Neural progenitor cell (in vitro differentiated cells): ENCODE measurements at places on chromosomes 4 and X. TPM values are rescaled to one million over a fixed set of nuclear protein-coding genes. Genes with fewer than 3 reads are reported as not detected.
A peak's percentile ranks its signal among the peaks of the same experiment; 100 is the strongest.

DNA sequence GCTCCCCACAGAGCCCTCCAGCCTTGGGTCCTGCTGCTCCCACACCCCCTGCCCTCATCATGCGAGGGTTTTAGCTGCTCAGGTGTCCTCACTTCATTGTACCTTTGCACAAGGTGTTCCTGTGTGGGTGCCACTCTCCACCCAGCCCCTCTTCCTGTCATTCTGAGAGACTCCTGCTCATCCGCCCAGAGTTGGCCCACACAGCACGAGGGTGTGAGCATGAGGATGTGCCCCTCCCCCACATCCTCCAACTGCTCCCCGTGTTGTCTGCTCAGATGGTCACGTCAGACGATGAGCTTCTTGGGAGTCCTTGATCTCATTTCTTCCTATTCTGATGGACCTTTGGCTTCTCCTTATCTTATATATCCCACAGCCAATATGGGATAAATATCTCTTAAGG is 53.2 kb downstream of the HTT-AS start:
- H3K36me3 ChIP-seq, result no peaks in the 10 kb centered on the region
- DNase-seq, result no peak
- H3K27me3 ChIP-seq, result no peaks in the 10 kb centered on the region
- H3K4me1 ChIP-seq, result no peaks in the 10 kb centered on the region
- H3K27ac ChIP-seq, result no peak overlapping the region
- H3K4me3 ChIP-seq, result no peak overlapping the region

GRCh38 chrX:55710701-55711100 is 6.8 kb upstream of the RRAGB start:
- H3K4me1 ChIP-seq, result no peaks in the 10 kb centered on the region
- no peak overlapping the region for H3K27ac ChIP-seq
- H3K36me3 ChIP-seq, result no peaks in the 10 kb centered on the region
- no peaks in the 10 kb centered on the region for H3K27me3 ChIP-seq
- DNase-seq, result no peak
- no peak overlapping the region for H3K4me3 ChIP-seq

Gene BCORL1
- total RNA-seq, result 5.1 and 6.5 TPM in 2 replicates

GRCh38 chr4:174828845-174829701 is at the start of gene GLRA3:
Gene GLRA3 (minus strand): TSS chr4:174829247. CDS start chr4:174828811, 436 bp downstream.
- peaks cover 4% of the 10 kb centered on the region for H3K27me3 ChIP-seq
- DNase-seq, result peak; percentile 98
- H3K4me1 ChIP-seq, result no peaks in the 10 kb centered on the region
- H3K27ac ChIP-seq, result peak within 1 kb of the TSS; percentile 38
- no peaks in the 10 kb centered on the region for H3K36me3 ChIP-seq
- peak within 1 kb of the TSS; percentile 70 for H3K4me3 ChIP-seq

DNA sequence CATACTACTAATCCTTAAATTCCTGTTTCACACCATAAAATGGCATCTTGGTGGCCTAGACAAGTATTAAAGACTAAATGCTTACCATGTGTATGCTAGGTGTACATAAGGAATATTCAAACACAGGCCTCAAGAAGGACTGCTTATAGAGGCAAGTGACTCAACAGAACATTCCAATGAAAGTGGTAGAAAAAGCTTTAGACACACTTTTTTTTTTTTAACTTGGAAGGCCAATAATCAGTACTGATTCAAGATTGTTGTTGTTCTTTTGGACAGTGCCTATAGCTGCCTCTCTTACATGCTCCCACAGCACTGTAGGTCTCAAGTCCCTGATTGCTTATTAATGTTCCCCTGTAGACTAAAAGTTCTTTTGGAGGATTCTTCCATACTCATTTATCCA is 77.6 kb downstream of the FBXL5 start:
- H3K27me3 ChIP-seq, result no peaks in the 10 kb centered on the region
- H3K27ac ChIP-seq, result no peak overlapping the region
- H3K4me3 ChIP-seq, result no peak overlapping the region
- no peaks in the 10 kb centered on the region for H3K36me3 ChIP-seq
- no peaks in the 10 kb centered on the region for H3K4me1 ChIP-seq

DNA sequence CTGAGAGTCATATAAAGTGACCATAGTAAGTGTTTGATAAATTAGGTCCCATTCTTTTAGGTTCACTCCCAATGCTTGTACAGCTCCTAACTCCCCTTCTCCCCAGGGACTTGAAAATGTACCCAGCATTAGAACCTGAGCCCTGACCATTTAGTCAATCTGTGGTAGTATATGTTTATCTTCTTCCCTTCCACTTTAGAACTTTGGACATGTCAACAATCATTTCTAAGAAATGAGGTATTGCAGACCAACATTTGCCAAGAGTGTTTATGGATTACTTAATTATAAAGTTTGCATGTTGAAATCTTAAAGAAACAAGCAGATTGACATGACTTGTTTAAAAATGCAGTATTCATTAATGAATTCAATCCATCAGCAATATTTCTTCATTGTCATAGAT is 26.0 kb downstream of the AFM start:
- H3K27me3 ChIP-seq, result no peaks in the 10 kb centered on the region
- no peak for DNase-seq
- H3K4me1 ChIP-seq, result no peaks in the 10 kb centered on the region
- H3K36me3 ChIP-seq, result no peaks in the 10 kb centered on the region

DNA sequence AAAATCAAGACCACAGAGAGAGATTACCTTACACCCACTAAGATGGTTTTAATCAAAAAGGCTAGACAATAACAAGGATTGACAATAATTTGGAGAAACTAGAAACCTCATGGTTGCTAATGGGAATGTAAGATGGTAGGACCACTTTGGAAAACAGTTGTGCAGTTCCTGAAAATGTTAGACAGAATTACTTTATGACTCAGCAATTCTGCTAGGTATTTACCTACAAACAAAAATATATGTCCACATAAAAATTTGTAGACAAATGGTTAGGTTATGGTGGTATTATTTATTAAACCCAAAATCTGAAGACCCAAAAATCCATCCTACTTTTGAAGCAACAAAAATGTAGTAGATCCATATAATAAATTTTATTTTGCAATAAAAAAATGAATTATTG is 1027.0 kb upstream of the ADGRL3 start:
- H3K4me1 ChIP-seq, result no peaks in the 10 kb centered on the region
- H3K27ac ChIP-seq, result no peak overlapping the region
- no peak for DNase-seq
- no peak overlapping the region for H3K4me3 ChIP-seq
- H3K27me3 ChIP-seq, result no peaks in the 10 kb centered on the region
- no peaks in the 10 kb centered on the region for H3K36me3 ChIP-seq

DNA sequence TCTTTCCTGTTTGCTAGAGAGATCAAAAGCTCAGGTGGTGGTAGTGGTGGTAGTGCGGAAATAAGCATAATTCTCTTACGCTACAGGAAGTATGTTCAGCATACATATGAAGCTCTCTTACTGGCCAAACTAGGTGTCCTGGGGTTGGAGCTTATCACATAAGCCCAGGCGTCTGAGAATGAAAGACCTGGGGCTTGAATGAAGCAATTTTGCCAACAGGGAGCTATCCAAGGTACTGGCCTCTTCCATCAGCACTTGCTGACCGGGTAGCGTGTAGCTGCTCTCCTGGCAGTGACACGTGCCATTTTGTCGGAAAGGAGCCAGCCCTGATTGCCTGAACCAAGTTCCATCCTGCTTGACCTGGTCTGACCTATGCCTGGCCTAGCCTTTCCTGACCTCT is 65.9 kb upstream of the HPF1 start:
- DNase-seq, result peak; percentile 87
- H3K4me3 ChIP-seq, result no peak overlapping the region
- no peak overlapping the region for H3K27ac ChIP-seq
- H3K36me3 ChIP-seq, result no peaks in the 10 kb centered on the region
- H3K4me1 ChIP-seq, result no peaks in the 10 kb centered on the region

DNA sequence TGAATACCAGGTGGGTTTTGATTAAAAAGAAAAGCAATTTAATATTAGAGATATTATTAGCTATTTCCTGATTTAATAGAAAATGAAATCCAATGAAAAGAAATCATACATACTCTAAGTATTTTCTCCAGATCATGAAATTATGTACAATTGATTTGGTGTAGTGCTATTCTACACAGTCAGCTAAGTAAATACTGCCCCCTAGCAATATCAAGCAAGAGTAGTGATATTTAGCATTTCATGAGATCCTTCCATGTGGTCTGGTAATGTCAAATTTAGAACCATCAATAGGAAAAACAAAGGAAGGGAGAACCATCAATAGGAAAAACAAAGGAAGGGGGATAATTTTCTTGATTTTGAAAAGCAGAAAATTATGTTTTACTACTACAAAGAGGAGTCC is 114.6 kb downstream of the TBCK start:
- DNase-seq, result peak; percentile 2
- H3K36me3 ChIP-seq, result no peaks in the 10 kb centered on the region
- no peak overlapping the region for H3K4me3 ChIP-seq
- no peak overlapping the region for H3K27ac ChIP-seq
- H3K27me3 ChIP-seq, result no peaks in the 10 kb centered on the region

GRCh38 chrX:68304602-68305001 is 128.7 kb downstream of the OPHN1 start:
- H3K4me1 ChIP-seq, result no peaks in the 10 kb centered on the region
- no peaks in the 10 kb centered on the region for H3K36me3 ChIP-seq
- no peaks in the 10 kb centered on the region for H3K27me3 ChIP-seq
- H3K4me3 ChIP-seq, result no peak overlapping the region
- H3K27ac ChIP-seq, result no peak overlapping the region

DNA sequence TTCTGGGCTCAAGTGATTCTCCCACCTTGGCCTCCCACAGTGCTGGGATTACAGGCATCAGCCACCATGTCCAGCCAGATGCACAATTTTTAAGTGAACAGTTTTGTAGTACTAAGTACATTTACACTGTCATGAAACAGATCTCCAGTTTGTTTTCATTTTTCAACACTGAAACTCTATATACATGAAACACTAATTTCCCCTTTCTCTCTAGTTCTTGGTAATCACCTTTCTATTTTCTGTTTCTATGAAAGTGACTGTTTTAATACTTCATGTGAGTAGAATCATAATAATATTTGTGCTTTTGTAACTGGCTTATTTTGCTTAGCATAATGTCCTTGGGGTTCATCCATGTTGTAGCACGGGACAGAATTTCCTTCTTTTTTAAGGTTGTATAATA is 237.4 kb downstream of the CAMK2D start:
- no peak for DNase-seq
- no peaks in the 10 kb centered on the region for H3K36me3 ChIP-seq
- no peaks in the 10 kb centered on the region for H3K4me1 ChIP-seq
- no peak overlapping the region for H3K4me3 ChIP-seq
- no peak overlapping the region for H3K27ac ChIP-seq

GRCh38 chr4:47120783-47121182 is 89.4 kb downstream of the GABRB1 start:
- no peak overlapping the region for H3K4me3 ChIP-seq
- H3K27ac ChIP-seq, result no peak overlapping the region
- no peaks in the 10 kb centered on the region for H3K36me3 ChIP-seq
- no peak for DNase-seq

DNA sequence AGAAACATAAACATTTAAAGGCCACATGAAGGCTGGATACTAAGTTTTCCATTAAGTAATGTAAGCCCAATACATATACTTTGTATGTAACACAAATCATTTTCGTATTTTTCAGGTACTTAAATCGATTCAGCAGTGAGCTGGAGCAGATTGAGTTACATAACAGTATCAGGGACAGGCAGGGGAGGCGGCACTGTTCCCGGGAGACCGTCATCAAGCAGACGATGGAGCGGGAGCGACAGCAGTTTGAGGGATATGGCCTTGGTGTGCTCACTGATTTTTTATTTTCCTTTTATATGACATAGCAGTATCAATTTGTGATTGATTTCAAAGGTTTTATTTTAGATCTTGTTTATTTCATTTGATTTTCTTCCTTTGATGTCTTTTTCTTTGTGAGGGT is 20.7 kb downstream of the TMA16 start:
- no peaks in the 10 kb centered on the region for H3K4me1 ChIP-seq
- peaks cover 22% of the 10 kb centered on the region for H3K36me3 ChIP-seq
- no peaks in the 10 kb centered on the region for H3K27me3 ChIP-seq
- no peak for DNase-seq
- H3K4me3 ChIP-seq, result no peak overlapping the region

- H3K36me3 ChIP-seq, result peaks cover 4% of the 10 kb centered on the region
- H3K27me3 ChIP-seq, result no peaks in the 10 kb centered on the region
- no peak overlapping the region for H3K4me3 ChIP-seq
- DNase-seq, result no peak
Measured at GRCh38 chr4:23388699-23389395, 501.0 kb downstream of the PPARGC1A start.

DNA sequence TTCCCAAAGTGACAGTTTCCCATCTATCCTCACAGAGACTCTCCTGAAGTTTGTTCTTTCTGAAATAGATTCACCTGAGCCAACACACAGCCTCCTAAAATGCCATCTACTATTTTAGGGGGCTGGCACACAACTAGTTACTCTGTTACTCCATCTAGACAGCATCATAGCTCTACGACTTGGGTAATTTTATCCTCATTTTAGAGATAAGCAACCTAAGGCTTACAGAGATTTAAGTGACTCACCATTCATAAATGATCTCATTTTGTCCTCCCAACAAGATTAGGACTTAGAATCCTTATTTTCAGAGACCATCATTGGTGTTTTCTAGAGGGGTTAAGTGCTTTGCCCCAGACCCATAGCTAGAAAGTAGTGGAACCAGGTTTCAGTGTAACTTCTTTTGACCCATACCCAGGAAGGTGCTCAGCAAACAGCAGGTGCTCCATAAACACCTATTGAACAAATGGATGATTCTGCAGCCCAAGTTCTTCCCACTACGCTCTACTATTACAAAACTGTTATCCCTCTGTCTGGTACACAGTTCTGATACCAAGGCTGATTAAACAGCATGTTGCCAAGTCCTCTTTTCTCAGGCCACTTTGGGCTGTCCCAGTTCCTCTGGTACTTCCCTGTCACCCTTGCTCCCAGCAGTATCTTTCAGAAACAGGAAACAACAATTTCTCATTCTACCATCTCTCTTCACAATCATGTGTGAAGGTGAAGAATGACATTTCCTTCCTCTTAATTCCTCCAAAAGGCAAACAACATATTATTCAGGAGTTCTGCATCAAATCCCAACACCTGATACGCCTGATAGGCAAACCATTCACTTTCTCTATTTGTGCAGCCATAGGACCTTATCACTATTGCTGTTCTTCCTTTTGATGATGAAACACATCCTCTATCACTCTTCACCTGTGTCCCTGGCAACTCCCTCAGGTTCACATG is 304.7 kb upstream of the TAPT1 start:
- H3K36me3 ChIP-seq, result no peaks in the 10 kb centered on the region
- H3K27me3 ChIP-seq, result no peaks in the 10 kb centered on the region
- no peak for DNase-seq
- H3K27ac ChIP-seq, result no peak overlapping the region
- H3K4me1 ChIP-seq, result no peaks in the 10 kb centered on the region

- H3K36me3 ChIP-seq, result no peaks in the 10 kb centered on the region
- no peaks in the 10 kb centered on the region for H3K4me1 ChIP-seq
- DNase-seq, result peak; percentile 6
- H3K4me3 ChIP-seq, result no peak within 1 kb of the TSS
Measured at GRCh38 chrX:44843753-44844152, at the start of gene DUSP21. Gene DUSP21 (plus strand): TSS chrX:44844021. CDS start chrX:44844133, 112 bp downstream.

Gene PIR
- 40.2 and 45.0 TPM in 2 replicates for total RNA-seq

GRCh38 chr4:189385098-189385497 is 555.6 kb upstream of the FRG1 start:
- H3K27ac ChIP-seq, result no peak overlapping the region
- no peaks in the 10 kb centered on the region for H3K36me3 ChIP-seq
- no peaks in the 10 kb centered on the region for H3K27me3 ChIP-seq
- no peak overlapping the region for H3K4me3 ChIP-seq
